ENCODE measurements at places on chromosomes 3 and 15.

DNA sequence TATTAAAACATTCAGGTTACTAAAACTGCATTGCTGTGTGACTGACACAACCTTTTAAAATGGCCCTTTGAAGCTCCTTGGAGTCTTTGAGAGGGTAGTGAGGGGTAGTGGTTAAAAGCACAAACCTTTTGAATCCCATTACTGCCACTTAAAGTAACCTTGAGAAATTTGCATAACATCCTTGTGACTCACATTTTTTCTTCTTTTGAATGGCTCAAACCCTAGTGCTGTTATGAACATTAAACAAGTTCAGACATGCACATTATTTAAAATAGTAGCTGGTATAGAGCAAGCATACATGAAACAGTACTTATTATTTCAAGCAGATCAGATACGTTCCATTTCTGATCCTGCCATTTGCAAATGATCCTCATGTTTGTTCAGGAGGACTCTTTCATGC lies 3.7 kb upstream of the CLDN1 start:
- no peak for DNase-seq

DNA sequence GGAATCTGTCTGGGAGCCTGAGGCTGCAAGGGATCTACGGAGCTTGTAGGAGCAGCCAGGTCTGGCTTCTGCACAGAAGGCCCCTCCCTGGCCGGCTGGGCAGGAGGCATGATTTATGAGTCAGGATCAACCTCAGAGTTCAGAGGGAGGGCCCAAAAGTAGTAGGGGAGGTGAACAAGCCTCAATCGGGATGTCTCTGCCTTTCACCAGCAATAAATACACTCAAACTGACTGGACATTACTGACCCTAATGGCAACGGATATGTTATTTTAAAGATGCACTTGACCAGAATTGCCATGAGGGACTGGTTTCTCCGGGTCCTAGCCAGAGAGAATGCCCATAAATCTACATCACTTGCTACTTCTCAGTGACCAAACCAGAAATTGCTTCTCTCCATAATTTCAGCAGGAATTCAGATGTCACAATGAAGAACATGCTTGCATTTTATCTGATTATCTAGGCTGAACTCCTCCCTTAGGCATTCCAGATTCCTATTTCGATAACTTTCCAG lies 109.6 kb upstream of the LMOD3 start:
- peak; percentile 74 for DNase-seq

DNA sequence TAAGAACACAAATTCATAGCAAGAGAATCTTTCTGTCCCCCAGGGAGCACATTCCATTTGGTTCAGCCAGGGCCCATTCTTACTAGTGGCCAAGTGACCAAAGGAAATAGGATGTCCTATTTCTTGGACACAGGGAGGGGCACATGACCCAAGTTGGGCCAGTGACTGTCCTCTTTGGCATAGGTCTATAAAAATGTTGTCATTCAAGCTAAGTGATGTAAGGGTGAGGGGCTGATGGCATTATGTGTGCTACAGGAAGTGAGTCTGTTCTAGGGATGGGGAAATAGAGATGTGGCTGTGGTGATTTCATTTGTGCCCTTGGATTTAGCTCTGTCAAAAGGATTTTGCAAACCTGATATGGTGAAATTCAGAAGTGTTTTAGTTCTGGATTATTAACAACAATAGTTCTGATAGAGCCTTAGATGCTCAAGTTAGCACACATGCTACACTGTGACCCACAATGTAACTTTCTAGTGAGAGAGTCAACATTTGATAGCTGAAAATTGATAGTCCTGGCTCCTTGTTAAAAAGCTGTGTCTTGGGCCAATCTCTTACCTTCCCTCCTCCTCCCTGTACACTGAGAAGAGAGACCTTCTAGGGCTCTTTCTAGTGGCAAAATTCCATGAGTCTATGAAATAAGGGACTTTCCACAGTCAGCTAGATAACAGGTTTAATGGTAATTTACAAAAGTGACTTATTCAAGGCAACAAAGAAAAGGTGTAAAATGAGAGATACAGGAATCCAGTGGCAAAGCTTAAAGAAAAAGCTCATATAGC lies 117.2 kb downstream of the THRB start:
- no peak for DNase-seq

DNA sequence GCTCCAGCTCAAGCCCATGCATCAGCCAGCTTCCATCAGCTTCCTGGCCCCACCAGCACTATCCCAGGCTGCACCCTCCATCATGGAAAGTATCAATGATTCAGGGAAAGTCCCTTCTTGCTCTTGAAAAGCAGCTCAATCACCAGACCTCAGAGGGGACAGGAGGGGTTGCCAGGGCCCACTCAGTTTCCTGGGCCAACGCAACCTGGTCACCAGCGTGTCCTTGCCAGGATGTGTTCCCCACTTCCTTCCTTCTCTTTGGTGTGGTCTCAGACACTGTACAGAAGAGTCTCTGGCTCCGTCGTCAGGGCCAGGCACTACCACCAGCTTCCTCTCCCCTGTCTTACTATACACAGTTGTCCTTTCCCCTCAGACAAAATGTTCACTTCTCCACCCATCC lies 3.0 kb downstream of the HDC start:
- DNase-seq, result no peak

GRCh38 chr15:85407421-85408269 lies 27.2 kb downstream of the AKAP13 start:
- no peak for DNase-seq

GRCh38 chr15:88630141-88630721 lies 8.6 kb upstream of the ISG20 start:
- no peak for DNase-seq

DNA sequence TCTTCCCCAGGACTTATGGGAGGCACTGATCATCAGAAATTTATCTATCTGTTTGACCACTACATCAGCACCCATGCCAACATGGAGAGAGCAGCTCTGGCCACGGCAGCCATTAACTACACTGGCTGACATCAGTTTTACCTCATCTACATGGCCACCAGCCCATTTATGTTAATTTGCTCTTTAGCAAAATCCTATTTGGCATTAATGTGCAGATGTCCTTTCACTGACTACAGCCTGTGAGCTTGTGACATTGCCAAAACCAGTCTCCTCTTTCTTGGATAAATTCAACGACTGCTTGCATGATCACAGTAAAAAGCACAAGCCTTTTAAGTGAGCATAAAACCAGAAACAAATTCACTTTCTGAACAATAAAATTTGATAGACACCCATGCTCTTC lies 47.5 kb downstream of the NR1I2 start:
- DNase-seq, result no peak

DNA sequence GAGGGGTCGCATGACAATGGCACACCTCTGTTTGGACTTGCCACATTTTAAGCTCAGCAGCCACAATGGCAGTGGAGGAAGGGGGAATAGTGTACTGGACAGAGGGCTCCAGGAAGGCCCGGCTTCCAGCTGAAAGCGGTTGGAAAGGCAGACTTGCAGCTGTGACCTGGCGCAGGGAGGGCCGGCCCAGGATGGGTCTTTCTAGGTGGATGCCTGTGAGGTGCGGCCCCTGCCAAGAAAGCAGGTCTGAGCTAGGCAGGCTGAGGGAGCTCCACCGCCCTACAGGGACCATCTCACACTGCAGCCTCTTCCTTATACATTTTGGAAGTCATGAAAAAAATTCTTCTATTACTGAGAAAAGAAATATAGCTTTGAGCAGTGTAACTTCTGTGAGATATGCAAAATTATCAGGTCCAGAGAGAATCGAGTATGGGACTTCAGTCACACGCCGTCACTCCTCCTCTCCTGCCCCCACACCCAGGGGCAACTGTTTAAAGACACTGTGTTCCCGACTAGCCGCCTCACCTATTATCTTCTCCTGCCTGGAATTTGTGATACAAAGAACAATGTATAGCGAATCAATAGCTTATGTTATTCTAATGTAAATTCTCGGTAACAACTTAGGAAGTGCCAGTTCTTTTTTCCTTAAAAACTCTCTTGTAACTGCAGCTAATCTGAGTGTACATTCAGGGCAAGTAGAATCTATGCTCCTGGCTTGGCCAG lies 331.0 kb downstream of the OCA2 start:
- DNase-seq, result no peak

DNA sequence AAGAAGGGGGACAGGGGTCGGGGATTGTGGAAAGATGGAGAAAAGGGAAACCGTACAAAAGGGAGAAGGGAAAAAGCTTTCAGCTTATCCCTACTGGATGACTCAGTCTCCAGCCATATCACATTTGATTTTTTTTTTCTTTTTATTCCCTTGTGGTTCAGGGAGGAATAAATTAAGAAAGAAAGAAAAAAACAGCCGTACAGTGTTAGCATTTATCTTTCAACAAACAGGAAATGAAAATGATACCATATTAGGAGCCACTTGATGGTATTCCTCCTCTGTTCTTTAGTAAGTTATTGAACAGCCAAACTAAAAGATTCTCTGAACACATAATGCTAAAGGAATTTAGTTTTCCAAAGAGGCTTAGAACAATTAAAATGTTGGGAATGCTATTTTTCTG lies 594.4 kb downstream of the FOXP1 start:
- DNase-seq, result no peak

GRCh38 chr3:132253262-132253878 lies 63.8 kb upstream of the ACP3 start:
- peak; percentile 48 for DNase-seq

DNA sequence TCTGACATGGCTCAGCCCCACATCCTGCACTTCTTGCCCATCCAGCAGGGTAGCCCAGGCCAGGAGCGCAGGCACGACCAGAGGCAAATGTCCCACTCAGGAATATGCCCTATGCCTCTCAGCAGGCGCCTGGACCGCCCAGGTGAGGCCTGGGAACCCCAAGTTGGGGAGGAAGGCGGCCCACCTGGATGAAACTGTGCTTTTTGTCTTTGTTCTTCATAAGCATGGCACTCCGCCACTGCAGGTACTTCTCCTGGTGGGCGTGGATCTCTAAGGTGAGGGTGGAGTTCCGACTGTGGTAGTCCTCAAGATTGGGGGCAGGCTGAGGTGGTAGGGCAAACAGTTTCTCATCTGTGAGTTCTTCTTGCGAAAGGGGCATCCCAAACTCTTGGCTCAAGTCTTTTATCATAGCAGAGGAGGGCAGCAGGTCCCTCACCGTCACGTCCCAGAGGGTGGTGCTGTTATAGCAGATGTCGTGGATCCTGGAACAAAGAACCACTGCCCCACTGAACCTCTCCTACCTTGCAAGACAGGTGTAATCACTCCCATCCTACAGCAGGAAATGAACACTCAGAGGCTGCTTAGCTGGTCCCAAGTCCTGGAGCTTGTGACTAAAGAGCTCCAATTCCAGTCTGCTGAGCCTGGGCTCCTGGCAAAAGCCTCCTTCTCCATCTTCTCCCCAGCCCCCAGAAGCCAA lies 53.2 kb downstream of the ACAD9 start:
- DNase-seq, result no peak

All from Caco-2 (cell line).